ENCODE measurements at places on chromosomes 7 and 10.

DNA sequence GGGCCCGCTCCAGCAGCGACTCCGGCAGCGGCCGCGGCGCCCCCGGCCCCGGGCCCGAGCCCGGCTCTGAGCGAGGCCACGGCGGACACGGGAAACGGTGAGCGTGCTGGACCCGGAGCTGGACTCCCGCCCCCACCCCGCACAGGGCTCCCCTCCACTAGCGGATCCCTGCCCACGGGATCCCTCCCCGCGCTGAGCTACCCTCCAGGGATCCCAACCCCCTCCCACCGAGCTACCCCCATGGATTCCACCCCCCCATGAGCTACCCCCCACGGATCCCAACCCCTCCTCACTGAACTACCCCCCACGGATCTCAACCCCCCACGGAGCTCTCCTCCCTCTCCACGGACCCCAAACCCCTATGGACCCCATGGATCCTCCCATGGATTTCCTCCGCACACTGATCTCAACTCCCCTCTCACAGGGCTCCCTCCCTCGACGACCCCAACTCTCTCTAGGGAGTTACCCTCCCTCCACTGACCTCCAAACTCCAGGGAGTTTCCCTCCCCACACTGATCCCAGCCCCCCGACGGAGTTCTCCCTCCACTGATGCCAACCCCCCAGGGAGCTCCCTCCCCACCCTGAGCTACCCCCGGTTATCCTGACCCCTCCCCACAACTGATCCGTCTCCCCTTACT lies 20.6 kb upstream of the HSPB1 start:
- DNase-seq = no peak

- no peak for DNase-seq
Measured at GRCh38 chr10:45555795-45556194, 116.8 kb downstream of the ZFAND4 start.

DNA sequence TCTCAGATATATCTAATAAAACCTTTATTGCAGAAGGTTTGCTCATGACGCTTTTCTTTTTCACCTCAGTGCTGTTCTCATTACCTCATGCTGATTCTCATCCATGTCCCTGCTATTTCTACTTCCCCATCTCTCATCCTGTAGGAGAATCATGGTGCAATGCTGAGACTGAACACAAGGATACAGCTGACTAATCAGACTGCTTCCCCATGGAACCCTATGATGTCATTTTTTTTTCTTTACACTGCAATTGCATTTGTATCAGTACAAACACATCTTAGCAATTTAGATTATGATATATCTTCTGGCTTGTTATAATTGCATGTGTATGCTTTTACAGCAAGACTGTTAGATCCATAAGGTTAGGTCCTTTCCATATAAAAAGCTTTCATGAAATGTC lies 93.7 kb downstream of the SEMA3A start:
- no peak for DNase-seq

- no peak for DNase-seq
Measured at GRCh38 chr7:100437150-100438100, 1.1 kb upstream of the PPP1R35 start.

DNA sequence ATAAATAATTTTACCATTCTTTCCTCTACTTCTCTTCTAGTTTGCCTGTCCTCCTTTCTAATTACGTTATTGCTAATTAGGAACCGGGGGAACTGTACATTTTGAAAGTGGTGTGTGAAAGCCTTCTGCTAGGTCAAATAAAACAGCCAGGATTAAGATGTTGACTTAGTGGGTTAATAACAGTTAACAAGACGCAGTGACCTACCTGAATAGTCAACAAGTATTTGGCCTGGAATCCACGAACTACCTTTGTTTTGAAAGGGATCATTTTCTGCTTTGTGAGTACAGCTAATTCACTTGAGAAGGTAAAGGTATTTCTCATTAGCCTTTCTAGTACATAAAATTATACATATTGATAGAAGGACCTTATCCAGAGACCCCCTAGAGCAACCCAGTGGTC lies 139.9 kb downstream of the COL28A1 start:
- no peak for DNase-seq

- DNase-seq = no peak
Measured at GRCh38 chr10:13338390-13339110, 9.5 kb downstream of the SEPHS1 start.

DNA sequence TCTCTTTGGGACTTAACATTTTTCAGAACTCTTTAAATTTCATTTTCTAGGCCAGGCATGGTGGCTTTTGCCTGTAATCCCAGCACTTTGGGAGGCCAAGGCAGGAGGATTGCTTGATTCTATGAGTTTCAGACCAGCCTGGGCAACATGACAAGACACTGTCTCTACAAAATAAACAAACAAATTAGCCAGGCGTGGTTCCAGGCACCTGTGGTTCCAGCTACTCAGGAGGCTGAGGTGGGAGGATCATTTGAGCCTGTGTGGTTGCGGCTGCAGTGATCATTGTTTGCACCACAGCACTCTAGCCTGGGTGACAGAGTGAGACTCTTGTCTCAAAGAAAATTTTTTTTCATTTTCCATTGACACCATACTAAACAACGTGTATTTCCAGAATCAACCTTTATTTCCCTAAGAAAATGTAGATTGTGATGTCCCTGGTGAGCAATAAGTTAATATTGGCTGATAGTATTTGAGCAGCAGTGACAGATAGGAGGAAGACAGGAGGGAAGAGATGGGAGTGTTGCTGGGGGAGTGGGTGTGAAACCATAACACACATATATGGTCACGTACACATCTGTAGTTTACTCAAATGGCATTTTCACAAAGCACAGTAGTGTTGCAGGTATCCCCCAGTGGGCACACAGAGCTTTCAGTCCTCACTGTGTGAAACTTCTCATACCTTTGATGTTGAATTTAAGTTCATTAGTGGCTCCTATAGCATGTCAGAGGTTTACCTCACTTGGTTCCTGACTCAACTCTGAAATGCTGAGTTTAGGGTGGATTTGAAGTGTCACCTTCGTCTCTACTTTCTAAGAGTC lies 205.6 kb downstream of the AUTS2 start:
- DNase-seq = no peak

DNA sequence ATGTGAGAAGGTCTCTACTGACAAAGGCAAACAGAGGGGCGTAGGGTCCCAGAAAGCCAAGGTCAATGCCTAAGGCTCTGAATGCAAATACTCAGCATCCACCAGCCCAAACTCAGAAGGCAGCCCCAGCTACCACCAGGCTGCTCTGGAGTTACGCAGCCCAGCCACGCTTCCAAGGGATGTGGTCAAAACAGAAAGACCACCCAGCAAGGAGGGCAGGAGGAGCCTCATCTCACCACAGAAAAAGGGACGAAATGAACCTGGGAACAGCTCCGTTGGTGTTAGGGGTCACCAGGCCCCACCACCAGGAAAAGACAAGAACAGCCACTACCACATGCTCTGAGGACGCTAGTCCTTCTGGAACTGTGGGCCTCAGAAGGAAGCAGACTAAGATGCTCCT lies 65.1 kb downstream of the CTBP2 start:
- DNase-seq = no peak

DNA sequence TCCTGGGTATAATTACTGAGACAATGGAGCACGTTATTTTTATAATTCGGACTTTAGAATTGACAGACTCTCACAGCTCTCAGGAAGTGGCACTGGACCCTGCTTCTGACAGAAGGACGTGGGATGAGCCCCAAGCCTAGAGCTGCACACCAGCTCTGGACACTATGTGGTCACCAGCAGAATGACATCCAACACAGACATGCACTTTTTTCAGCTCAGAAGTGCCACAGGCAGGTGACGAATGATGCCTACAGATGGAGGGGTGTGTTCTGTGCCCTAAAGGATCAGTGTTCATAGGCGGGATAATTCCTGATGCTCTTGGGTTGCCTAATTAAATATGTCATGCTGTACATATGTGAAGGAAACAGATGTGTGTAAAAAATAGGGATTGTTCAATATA lies 87.9 kb downstream of the VIPR2 start:
- DNase-seq = no peak

DNA sequence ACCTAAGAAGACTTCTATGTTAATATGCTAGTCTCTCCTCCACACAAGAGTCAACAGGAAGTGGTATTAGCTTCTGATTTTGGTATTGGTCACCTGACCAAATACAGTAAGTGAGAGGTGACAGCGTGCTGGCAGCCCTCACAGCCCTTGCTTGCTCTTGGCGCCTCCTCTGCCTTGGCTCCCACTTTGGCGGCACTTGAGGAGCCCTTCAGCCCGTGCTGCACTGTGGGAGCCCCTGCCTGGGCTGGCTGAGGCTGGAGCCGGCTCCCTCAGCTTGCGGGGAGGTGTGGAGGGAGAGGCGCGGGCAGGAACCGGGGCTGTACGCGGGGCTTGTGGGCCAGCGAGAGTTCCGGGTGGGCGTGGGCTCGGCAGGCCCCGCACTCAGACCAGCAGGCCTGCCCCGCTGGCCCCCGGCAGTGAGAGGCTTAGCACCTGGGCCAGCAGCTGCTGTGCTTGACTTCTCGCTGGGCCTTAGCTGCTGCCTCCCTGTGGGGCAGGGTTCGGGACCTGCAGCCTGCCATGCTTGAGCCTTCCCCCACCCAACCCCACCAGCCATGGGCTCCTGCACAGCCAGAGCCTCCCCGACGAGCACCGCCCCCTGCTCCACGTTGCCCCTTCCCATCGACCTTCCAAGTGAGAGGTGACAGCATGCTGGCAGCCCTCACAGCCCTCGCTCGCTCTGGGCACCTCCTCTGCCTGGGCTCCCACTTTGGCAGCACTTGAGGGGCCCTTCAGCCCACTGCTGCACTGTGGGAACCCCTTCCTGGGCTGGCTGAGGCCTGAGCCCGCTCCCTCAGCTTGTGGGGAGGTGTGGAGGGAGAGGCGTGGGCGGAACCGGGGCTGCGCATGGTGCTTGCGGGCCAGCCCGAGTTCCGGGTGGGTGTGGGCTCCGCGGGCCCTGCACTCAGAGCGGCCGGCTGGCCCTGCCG lies 4.2 kb upstream of the ACSL5 start:
- no peak for DNase-seq

All from left forelimb (tissue), 1 donor.